Stimulated activated CD8-positive, alpha-beta memory T cell treated with anti-CD3 and anti-CD28 coated beads, Interleukin-7, amount 100 ng/mL, for 48 hours (primary cell): ENCODE measurements at places on chromosomes 6 and 20.
A peak's percentile ranks its signal among the peaks of the same experiment; 100 is the strongest.

- no peak for DNase-seq
Measured at GRCh38 chr20:25081065-25081729, 744 bp downstream of the VSX1 start.

GRCh38 chr20:62332421-62332820 lies 29.6 kb downstream of the ADRM1 start:
- DNase-seq = no peak

- no peak for DNase-seq
Measured at GRCh38 chr6:142935553-142936517, 9.1 kb downstream of the HIVEP2 start.

DNA sequence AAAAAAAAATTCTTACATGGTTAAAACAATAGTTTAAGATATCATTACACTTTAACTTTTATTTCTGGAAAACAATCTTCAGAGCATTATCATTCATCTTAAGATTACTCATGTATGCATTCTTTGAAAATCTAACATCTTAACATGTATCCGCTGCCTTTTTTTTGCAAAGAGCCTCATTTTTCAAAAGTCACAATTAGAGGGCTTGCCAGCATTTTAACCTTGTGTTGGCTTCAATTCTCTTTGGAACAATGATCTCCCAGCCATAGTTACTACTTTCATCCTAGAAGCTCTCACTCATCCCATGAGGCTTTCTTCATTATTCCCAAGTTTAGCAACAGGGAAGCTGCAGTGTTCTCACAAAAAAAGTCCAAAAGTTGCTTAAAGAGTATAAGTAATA lies 330.8 kb downstream of the BCKDHB start:
- no peak for DNase-seq

GRCh38 chr20:51610111-51610510 lies 67.6 kb upstream of the NFATC2 start:
- no peak for DNase-seq

DNA sequence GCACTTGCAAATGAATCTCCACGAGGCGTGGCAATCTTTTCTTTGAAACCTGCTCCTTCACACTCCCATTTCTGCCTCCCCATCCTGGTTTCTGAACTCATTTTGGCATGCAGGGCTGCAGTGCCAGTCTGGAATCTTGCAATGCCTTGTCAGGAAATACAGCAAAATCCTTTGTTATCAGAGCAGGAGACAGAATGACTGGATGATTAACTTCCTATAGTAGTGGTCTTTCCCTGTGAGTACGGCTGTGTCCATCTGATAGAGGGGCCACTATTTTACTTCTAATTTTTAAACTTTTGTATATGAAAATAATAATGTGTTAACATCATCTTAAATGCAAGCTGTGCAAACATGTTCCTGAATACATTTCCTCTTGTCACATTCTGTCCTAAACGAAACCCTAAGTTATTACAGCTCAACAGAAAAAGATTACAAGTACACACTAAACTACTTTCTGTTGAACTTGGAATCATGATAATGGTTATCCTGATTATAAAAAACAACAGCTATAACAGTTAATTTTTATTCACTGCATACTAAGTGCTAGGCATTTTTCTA lies 140.2 kb downstream of the KIF13A start:
- no peak for DNase-seq

DNA sequence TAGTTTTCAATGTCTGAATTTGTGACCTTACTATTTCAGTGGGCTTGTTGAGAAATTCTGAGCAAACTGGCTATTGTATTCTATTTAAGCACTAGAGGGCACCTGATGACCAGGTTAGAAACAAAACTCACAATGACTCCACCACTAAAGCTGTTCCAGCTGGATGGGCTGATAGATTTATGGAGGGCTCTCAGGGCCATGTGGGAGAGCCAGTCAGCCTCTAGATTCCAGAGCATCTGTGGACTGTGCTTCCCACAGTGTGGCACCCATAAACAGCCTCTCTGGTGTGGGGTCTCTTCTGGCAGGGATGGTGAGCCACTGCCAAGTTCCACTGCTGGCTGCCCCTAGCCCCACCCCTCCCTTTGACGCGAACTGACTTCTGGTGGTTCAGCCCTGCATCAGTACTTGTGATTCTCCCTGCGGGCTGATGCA lies 29.2 kb downstream of the C6orf58 start:
- DNase-seq = no peak

- DNase-seq = no peak
Measured at GRCh38 chr6:8819446-8819845, 384.1 kb upstream of the SLC35B3 start.

- DNase-seq = no peak
Measured at GRCh38 chr6:165634101-165634880, 28.8 kb downstream of the PDE10A start.

DNA sequence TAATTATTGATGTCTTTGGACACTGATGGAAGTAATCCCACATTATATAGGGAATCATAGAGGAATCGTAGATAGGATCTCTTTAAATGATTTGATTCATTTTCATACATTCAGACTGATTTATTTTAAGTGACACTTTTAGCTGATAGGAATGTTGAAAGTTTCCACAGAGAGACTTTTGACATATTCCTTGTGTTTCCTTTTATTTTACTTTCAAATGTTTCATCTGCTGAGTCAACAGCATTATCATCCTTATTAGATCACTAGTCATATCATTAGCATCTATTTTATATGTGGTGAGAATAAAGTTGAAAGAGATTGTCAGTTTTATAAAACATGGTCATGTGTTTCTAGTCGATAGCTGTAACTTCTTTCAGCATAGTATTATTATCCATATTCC lies 13.4 kb downstream of the DCBLD1 start:
- DNase-seq = no peak

DNA sequence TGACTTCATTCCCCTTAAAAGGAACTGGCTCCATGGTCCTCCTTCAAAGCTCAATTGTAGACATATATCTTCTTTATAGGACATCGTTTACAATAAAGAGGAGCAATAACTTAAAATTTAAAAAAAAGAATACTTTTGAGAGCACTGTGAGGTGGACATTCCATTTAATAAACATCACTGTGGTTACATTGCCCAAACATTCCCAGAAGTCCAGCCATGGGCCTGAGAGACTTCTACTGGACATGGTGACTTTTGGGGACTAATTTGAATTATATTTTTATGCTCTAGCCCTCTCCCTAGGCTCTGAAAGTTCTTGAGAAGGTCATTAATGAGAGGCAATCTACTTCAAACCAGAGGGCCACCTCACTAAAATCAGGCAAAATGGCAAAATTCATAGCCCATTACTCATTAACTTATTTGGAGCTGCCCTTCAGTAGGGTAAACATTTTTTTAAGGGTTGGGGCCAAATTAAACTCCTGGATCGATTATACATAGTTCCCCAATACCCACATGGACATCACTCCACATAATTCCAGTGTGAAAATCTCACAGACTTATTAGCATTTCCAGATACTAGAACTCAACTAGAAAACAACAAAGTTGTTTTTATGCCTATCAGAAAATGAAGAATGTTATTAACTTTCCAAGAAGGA lies 17.1 kb downstream of the ISM1 start:
- no peak for DNase-seq

GRCh38 chr6:158476389-158476788 lies 83.5 kb upstream of the TMEM181 start:
- no peak for DNase-seq

DNA sequence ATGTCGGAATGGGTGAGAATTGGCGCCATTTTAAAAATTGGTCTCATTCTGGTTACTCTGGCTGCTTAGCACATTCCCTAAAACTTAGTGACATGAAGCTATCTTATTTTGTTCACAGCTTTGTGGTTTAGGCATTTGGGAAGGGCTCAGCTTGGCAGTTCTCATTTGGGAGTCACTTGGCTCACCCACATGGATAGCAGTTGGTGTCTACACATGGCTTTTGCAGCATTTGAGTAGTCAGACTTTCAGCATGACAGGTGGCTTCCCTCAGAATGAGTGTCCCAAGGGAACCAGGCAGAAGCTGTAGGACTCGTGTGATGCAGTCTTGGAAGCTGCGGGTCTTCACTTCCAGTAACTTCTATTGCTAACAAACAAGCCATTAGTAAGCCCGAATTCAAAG lies 64.6 kb downstream of the UST start:
- no peak for DNase-seq

DNA sequence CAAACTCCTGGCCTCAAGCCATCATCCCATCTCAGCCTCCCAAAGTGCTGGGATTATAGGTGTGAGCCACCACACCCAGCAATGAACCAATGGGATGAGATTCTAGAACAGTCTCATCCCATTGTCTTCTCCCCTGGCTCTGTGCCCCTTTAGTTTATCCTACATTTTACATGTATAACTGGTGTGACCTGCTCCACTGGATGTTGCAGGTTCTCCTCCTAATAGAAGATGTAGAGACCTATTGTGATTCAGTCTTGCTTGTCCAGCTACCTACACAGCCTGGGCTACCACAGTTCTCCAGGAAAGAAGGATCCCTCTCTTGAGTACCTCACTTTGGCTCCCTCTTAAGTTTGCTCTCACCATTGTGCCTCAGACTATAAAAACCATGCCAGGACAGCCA lies 2.0 kb upstream of the FKBPL start:
- DNase-seq = no peak

DNA sequence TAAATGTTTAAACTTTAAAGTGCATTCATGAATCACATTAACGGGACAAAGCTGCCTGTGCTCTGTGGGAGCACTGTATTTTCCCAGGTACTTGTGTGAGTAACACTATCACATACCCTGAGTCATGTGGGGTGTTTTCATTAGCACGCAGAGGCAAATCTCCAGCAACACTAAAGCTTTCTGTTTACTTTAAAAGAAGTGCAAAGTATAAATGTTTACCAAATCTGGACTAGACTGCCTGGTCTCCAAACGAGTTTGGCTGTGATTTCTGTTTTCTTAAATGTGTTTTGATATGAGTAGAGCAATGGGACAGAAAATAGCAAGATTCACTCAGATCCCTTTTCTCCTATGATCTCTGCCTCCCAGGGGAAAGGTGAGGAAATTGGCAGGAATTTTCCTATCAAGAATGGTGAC lies 28.8 kb upstream of the RIPPLY2 start:
- DNase-seq = no peak

GRCh38 chr6:5302995-5303622 lies 41.8 kb downstream of the FARS2 start:
- DNase-seq = no peak

DNA sequence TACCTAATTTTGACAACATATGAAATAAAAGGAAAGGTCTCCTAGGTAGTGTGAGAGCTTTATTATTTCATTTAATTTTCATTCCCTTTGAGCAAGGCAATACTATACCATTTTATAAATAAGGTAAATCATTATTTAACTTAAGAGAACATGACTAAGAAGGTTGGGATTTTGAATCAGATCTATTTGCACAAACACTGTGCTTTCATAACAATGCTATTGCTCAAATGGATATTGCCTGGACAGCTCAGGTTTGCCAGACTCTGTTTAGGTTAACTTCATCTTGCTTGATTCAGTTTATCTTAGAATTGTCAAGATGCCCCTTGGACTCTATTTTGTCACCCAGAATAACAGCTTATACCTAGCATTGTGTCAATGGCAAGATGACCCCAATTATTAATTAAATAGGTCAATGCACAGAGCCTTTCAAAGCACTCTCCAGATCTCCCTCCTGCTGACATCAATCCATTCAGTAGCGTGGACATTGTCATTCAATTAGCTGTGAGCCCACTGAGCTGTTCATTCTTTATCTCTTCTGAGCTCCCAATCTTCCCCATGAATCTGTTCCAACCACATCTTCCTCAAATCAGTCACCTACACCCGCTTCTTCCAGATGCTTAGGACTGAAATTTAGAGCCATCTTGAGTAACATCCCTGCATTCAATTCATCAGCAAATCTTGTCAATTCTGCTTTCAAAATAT lies 42.1 kb upstream of the TMEM30A start:
- no peak for DNase-seq

DNA sequence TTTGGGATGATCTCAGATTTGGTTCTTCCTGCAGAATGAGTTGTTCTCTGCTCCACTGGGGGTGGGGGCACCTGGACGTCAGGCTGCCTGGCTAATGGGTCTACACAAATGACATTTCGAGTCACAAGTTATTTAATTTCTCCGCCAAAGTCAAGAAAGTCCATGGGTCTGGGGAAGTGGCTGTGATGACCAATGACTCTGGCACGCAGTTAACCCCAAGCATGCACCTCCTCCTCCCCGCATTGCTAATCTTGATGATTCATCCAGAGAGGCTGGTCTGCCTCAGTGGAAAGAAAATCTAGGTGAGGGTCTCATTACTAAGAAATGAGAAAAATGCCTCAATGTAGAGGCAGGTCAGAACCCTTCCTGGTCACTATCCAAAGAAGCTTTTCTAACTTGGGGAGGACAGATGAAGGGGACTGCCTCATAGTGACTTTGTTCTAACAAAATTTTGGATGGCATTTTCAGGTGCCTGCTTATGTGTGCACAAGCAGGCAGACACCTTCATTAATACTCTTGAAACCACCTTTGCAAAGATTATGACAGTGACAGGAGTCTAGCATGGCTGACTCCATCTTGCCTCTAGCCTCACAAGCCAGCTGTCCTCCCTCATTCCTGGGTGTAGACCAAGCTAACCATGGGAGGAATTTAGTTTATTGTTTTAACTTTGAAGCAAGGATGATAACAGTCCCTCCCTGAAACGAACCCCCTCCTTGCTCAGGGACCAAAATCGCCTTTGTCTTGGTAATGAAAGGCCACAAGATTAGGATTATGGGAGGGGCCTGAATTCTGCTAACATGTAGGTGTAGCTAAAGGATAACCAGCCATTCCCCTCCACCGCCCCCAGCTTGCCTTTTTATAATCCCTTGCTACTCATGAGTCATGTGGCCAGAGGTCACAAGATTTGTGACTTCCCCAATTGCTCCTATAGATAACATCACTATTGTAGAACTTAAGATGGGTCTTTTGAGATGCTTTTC lies 98.6 kb upstream of the MRPS10 start:
- peak; percentile 39 for DNase-seq

- DNase-seq = no peak
Measured at GRCh38 chr20:52047811-52048764, 143.5 kb downstream of the ZFP64 start.

GRCh38 chr20:33833333-33833732 lies 22.2 kb downstream of the CHMP4B start:
- no peak for DNase-seq

- no peak for DNase-seq
Measured at GRCh38 chr6:168968228-168968627, 285.4 kb downstream of the THBS2 start.

DNA sequence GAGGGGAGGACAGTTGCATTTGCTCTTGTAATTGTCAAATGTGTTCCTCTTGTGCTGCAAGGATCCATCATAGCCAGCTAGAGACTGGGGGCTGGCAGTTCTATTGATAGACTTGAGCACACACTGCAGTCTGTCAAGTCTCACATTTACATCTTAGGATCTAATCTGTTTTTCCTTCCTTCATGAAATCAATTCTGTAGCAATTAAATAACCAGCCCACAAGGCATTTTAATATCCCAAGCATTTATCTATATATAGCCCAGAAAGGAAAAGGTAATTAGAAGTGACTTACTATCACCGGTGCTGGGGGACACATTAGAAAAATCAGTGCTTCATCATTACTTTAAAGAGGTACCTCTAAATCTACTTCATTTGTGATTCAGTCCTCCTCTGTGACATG lies 143.0 kb upstream of the STXBP5 start:
- DNase-seq = no peak

- DNase-seq = no peak
Measured at GRCh38 chr6:89680150-89680549, 41.6 kb upstream of the LYRM2 start.
